8988T (cell line): ENCODE measurements at places on chromosomes 11 and 22.

GRCh38 chr11:27296497-27296896 lies 66.5 kb downstream of the CCDC34 start:
- DNase-seq: no peak

- DNase-seq: no peak
Observed at GRCh38 chr11:121221496-121222200, 70.9 kb upstream of the SC5D start.

GRCh38 chr11:68545796-68546195 lies 85.2 kb downstream of the PPP6R3 start:
- no peak for DNase-seq

GRCh38 chr22:24285245-24285644 lies 14.6 kb downstream of the SPECC1L start:
- no peak for DNase-seq

DNA sequence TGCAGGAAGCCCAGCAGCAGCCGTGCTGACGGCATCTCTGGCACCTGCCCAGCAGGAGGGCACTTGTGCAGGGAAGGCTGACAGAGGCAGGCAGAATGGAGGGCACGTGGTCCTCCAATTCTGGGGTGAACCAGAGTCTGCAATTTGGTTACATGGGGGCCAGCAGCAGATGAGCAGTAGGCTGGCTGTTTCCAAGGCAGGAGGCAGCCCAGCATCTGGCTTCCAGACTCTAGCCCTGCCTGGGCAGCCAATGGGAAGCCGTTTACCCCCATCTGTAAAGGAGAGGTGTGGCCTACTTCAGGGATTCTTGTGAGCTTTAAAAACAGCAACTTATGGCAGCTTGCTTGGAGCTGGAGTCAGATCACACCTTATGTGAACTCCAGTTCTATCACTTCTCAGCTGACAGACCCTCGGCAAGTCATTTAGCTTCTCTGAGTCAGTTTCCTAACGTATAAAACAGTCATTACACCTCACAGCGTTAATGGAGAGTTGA lies 27.9 kb upstream of the RASL10A start:
- no peak for DNase-seq

DNA sequence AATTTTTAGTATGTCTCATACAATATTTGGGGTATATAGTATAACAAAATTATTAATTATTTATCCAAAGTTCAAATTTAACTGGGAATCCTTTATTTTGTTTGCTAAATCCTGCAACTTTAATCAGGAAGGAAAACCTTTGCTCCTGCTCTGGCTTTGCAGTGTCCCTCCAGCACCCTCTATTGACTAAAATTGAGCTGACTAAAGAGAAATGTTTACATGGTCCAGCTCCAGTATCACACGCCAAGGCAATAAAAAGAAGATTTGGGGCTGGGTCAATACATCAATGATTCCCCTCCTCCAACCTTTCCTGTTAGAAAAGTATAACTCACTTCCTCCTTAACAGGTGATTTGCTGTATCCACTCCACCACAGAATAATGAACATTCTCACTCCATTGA lies 153.0 kb upstream of the LRRC4C start:
- DNase-seq: no peak

- no peak for DNase-seq
Observed at GRCh38 chr22:22773979-22774604, 113.5 kb upstream of the IGLL5 start.

DNA sequence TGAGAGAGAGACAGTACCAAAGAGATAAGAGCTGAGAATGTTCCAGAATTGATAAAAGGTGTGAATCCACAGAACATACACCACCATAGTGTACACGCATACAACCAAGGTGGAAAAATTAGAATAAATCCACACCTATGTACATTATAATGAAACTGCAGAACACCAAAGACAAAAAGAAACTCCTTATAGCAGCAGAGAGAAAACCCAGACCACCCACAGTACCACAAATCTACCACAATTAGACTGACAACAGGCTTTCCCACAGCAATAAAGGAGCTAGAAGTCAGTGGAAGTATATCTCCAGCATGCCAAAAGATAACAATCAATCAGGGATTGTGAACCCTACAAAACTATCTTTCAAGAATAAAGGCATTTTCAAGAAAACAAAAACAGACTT lies 31.8 kb downstream of the SCN4B start:
- DNase-seq: no peak

DNA sequence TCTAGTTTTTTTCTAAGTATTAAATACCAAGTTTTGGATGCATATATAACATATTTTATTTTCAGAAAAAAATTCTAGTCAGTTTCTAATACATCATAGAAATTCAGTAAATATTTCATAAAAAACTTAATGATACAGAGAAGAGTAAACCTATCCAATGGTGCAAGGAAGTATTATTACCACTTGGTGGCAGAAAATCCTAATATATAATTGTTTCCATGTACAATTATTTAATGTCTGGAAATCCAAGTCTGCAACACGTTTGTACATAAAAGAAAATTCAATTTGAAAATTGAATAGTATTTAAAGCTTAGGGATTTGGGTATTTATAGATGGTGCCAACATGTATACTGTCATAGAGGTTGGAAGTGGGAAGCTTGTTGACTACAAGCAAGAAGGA lies 127.0 kb downstream of the TRPC6 start:
- DNase-seq: no peak

DNA sequence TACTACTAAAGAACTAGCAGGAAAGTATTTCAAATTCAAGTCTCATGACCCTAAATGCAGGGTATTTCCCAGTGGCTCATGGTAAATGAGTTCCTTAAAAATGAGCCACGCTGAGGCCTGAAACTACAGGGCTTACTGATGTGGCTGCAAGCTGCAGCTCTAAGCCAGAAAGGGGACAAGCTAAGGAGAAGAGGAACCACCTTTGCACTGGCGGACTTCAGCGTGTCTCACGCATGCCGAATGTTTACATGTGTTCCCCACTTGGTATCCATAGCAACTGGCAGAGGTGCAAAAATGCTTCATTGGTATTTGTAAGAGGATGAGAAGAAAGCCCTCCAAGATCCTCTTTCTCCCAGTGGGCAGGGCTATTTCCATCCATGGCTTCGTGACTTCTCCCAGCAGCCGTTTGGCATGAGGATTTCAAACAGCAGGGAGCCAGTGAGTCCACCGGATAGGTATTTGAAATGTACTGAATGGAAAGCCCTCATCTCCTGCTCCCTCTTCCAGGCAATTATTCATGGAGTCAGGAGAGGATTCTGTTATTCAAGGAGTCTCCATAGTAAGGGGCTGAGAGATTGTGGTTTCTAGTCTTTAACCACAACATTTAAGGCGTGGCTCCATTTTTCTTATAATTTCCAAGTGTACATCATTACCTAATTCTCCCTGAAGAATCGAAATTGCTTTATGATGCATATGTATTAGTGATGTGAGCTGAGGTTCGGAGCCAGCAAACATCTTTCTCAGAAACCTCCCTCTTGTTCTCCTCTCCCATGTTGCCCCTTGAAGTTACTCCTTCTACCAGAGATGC lies 55.3 kb upstream of the CD44 start:
- peak; percentile 63 for DNase-seq

- DNase-seq: no peak
Observed at GRCh38 chr11:117874910-117875381, 1.5 kb downstream of the FXYD6 start.

- no peak for DNase-seq
Observed at GRCh38 chr11:116533186-116533825, 239.5 kb downstream of the BUD13 start.

- DNase-seq: no peak
Observed at GRCh38 chr11:100878474-100878873, 191.4 kb downstream of the ARHGAP42 start.

- DNase-seq: no peak
Observed at GRCh38 chr11:57239348-57239747, 2.3 kb upstream of the APLNR start.

- DNase-seq: no peak
Observed at GRCh38 chr11:69891421-69892236, 72.4 kb upstream of the FGF3 start.

DNA sequence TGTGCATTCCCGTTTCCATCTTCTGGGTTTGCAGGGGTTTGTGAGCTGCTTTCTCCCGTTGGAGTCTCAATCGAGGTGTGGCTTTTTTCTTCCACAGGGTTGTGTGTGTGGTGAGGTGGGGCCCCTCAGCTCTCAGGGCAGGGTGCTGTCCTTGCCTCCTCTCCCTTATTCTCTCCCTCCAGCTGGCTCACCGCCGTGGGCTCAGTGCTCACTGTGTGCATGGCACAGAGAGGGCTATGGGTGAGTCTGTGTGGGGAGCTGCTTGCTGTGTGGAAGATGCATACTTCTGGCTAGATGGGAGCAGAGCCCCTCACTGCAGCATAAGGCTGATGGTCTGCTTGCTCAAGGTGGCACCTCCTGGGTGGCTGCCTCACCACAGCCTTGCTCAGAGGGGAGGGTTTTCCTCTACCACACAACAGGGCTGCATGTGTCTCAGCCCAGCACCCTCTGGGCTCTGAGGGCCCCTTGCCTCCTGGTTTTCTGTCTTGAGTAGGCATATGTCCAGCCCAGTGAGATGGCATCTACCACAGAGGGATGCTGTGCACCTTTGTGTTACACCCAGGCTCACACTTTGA lies 203.1 kb upstream of the B3GAT1 start:
- DNase-seq: no peak

- no peak for DNase-seq
Observed at GRCh38 chr11:50088231-50088630, 55.6 kb downstream of the OR4C45 start.

DNA sequence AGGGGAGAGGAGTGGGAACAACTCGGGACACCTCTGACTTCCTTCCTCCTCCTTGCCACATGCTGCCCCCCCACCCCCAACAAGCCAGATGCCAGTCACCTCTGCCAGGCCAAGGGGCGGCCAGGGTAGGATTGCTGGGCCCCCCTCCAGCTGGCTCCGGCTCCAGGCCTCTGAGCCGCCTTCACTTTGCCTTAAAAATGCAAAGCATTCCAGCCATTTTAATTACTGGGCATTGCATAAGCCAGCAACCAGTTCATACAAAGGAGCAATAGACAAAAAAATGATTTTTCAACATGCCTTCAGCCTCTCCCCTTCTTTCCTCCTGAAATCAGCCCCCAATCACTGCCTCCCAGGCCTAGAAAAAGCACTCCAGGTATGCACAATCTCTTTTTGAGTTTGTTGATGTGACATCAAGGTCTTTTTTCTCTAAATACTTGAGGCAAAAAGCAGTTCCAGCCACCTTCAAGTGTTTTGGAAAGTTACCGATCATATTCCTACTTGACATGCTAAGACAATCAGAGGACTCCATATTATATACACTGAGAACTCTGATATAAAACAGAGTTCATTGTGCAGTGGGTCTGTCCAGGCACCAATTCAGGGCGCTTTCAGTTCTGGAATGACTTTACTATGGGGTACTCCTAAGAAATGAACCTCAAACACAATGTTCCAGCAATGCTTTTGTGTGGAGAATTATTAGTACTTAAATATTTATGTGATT lies 12.4 kb upstream of the TIMP3 start:
- DNase-seq: no peak

DNA sequence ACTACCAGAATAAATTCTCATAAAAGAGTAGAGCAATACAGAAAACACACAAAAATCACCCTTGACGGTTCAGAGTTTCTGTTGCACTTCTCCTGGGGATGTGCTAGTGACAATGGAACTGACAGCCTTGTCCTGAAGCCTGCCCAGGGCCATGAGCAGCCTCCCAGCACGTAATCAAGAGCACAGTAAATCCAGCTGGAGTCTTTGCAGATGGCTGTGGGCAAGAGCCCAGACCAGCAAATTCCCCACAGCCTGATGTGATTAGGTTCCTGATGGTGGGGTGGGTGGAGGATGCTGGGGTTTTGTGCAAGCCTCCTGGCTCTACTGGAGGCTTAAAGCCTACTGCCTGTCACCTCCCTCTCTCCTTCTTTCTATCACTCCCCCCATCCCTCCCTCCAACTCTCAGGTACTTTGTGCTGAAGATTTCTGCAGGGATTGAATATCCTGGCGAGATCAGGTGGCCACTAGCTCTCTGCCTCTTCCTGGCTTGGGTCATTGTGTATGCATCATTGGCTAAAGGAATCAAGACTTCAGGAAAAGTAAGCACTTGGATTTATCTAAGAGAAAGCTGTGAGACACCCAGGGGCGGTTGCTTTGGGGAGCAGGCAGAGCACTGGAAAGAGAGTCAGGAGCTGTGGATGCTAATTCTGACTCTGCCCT lies 18.1 kb downstream of the SLC6A5 start:
- DNase-seq: no peak

- DNase-seq: no peak
Observed at GRCh38 chr11:15157181-15157580, 42.5 kb downstream of the INSC start.

- DNase-seq: no peak
Observed at GRCh38 chr11:65554057-65554818, 3.9 kb downstream of the LTBP3 start.

DNA sequence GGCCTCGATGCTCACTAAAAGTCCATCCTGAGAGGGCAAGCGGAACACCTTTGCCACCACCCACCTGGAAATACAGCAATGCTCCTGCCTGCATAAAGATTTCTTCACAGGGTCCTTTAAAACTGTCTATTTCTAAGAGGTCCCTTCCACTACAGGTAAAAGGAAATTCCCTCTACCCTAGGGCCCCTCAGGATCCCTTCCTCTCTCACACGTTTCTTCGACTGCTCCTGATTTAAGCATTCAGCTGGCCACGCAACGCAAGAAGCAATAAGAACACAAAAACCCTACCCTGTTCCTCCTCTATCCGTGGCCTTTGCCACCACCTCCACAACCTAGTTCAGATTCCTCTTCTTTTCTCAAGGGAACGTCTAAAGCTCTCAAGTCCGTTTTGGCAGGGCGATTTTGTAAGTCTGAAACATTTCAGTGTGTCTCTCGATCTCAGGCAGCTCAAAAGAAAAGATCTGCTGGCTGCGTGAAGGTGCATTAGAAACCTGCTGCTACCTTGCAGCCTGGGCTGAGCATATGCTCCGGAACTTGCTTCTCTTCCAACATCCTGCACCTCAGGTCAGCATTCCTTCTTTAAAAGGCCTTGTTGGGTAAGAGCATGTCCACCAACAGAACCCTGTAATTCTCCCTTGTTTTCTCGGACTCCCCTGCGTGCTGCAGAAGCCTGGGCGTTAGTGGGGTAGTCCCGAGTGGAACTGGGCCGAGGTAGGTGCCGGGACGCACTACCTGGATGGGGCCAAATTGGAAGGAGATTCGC lies 1.6 kb downstream of the LGR4 start:
- DNase-seq: no peak

- no peak for DNase-seq
Observed at GRCh38 chr11:65692367-65692766, 19.7 kb upstream of the KAT5 start.

- DNase-seq: no peak
Observed at GRCh38 chr22:45686004-45686403, 14.4 kb downstream of the ATXN10 start.

DNA sequence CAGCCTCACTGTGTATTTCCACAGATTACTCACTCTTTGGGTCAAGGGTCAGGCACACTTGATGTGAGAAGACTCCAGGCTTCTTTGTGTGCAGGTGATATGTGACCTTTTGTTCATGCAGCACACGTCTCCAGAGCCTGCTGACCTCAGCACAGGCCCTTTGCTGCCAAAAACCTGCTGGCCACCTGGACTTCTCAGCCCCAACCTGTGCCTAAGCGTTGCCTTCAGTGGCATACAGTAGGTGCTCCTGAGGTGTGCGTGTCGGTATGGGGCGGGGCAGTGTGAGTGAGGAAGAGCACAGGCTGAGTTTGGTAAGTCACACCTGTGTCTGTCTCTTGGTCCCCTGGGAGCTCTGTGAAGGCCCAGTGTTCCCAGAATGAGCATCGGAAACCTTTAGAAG lies 58.1 kb downstream of the WNT11 start:
- DNase-seq: no peak

GRCh38 chr11:73293356-73293936 lies 14.6 kb upstream of the ARHGEF17 start:
- no peak for DNase-seq
